Stimulated activated CD8-positive, alpha-beta memory T cell treated with anti-CD3 and anti-CD28 coated beads, Interleukin-12 subunit alpha, Interleukin-12 subunit beta, amount 100 ng/mL, for 4 hours (primary cell): ENCODE measurements at places on chromosomes 5 and 9.

- DNase-seq = no peak
These were observed 41.4 kb downstream of the AGTPBP1 start for GRCh38 chr9:85700330-85700729.

GRCh38 chr9:33272061-33272460, 7.2 kb downstream of the CHMP5 start:
- DNase-seq = no peak

- no peak for DNase-seq
These were observed 46.1 kb downstream of the MRPL36 start for GRCh38 chr5:1753490-1753889.

GRCh38 chr5:129506950-129507349, 46.9 kb downstream of the ADAMTS19 start:
- no peak for DNase-seq

DNA sequence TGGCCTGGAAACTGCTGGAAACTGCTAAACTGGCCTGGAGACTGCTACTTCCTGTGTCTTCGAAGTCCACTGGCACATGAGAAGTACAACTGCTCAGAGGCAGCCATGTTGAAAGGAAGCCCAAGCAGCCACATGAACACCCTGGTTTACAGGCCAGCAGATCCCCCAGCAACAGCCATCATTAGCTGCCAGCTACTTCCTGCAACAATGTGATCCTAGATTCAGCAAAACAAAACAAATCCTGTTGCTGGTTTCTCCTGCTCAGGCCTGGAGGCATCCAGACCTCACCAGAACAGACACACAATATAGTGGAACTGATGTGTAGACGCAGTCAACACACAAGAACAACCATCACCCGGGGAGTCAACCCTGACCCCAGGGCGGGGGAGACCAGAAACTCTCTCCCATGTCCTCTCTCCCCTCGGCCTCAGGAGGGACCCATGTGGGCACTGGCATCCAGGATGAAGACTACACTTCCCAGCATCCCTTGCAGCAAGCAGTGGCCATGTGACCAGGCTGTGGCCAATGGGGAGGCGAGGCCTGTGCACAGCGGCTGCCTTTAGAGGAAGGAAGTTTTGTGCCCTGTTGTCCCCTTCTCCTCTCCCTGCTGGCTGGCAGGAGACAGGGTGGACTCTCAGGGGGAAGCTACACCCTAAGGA, 9.2 kb upstream of the LCN15 start:
- no peak for DNase-seq

GRCh38 chr9:136960212-136960937, 8.3 kb downstream of the LCN12 start:
- no peak for DNase-seq

DNA sequence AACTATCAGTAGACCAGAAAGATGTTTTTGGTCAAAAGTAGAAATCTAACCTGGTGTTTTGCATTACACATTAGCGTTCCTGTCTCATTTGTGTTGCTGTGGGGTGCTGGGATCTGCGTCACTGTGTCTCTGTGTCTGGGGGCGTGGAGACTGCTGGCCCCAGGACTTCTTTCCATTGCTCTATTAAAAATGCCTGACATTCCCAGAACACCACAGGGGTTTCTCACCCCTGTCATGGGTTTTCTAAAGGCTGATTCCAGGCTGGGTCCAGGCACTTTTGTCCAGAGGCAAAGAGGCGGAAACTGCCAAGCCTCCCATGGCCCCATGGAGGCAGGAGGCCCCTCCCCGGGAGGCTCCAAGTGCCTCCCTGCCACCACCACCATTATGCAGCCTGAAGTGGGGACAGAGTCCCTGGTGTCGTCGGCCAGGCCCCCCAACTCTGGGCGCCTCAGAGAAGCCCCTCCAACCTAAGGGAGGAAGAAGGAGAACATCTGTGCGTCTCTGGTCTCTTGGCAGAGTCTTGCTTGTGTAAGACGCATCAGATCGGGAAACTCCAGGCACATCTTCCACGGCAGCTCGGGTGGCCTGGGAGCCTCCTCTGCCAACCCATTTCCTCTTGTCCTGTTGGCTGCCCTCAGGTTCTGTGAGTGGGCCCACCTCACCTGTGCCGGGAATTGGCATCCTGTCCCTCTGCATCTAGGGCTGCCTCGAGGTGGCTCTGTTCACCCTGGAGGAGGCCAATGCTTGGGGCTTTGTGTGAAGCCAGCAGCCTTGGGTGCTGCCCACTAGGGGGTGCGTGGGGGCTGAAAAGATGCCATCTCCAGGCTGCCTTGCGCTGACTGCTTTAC, 13.8 kb upstream of the PLEKHG4B start:
- DNase-seq = no peak

GRCh38 chr5:78727786-78728761, 79.5 kb upstream of the LHFPL2 start:
- no peak for DNase-seq

GRCh38 chr5:103211576-103212561, 46.7 kb upstream of the MACIR start:
- DNase-seq = no peak

- DNase-seq = no peak
These were observed 1.2 kb upstream of the SLC1A3 start for GRCh38 chr5:36605241-36605640.

GRCh38 chr5:149419532-149419858, 40.4 kb upstream of the IL17B start:
- DNase-seq = no peak

DNA sequence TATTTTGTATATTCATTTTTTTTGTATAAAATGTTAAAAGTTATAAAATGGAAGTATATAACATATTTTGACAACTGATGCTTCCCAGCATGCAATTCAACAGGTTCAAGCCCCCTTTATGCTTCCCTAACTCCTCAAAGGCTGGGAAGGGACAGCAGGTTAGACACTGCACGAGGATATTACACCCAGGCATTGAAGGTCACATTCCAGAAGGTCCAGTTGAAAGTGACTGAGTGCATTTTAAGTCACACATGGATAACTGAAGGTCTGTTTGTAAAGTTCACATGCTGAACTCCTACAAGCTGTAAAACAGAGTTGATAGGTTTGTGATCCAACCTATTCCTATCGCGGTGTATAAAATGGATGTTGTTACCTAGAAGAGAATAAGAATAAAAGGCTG, 13.6 kb downstream of the PRXL2C start:
- no peak for DNase-seq

GRCh38 chr9:72843520-72844439, 109.1 kb downstream of the ALDH1A1 start:
- no peak for DNase-seq

DNA sequence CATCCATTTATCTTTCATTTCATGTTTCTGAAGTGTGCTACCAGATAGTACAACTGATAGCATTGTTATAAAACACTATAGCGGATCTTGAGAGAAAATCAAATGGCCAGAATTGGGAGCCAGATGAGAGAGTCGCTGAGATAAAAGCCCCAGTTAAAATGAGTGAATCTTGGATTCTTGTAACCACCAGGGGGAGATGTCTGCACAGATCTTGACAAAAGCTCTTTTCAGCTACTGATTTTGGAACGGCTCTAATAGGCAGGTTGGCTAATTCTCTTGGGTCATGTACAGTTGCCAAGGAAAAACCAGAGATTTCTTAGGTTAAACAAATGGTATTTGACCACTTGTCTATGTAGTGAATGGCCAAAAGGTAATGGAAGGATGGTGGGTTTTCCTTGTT, 21.7 kb downstream of the F2RL2 start:
- DNase-seq = no peak

DNA sequence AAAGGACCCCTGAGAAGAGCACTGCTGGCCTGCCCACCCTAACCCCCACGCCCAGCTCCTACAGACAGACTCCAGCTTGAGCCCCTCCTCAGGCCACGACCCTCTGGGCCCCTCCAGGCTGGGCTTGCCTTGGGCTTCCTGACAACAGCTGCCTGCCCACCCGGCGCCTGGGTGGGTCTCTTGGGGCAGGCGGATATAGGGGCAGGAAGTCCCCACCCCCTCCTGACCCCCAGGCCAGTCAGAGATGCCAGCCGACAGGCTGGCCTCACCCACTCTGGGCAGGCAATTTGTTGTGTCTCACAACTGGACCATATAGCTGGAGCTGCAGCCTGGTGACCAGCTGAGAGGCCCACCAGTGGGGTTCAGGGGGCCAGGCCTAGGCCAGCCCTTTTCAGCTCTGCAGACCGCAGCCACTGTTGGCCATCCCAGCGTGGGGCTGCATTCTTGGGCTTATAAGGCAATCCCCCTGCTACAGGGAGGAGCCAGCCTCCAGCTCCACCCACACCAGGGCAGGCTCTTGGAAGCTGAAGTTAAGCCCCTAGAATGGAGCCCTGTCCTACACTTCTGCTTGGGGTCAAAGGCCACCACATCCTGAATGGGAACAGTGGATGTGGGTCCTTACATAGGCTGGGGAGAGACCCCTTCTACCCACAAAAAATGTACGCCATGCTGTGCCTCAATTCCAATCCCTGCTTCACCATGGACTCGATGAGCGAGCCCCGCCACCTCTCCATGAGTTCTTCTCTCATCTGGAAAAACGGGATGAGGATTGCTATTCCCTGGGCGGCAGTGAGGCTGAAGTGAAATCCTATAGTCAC, 2.0 kb downstream of the PDLIM7 start:
- DNase-seq = no peak

- no peak for DNase-seq
These were observed 367.7 kb upstream of the PRR16 start for GRCh38 chr5:120096413-120096812.

DNA sequence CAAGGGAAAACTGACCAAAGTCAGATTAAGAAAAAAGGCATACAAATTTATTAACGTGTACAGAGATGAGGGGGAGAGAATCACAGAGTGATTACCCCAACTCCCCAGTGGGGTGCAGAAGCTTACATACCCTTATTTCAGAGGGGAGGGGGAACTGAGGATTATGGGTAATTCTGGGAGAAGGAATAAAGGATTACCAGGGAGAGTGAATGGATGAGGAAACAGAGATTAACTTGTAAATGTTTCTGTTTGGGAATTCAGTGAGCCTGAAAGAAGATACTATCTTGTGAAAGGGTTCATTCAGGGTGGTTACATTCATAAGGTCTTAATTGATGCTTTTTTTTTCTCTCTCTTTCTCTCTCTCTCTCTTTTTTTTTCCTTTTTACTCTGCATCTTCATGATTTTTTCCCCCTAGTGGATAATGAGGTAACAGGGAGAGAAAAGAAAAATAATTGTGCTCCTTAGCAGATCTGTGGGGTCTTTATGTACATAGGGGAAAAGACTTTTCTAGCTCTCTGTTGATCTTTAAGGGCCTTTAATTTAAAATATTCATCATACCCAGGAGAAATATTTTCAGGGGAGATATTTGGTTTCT, 49.4 kb downstream of the TARS1 start:
- DNase-seq = no peak

- DNase-seq = no peak
These were observed 75.1 kb downstream of the GNAQ start for GRCh38 chr9:77956555-77956954.

GRCh38 chr5:40106847-40107246, 572.9 kb upstream of the PTGER4 start:
- DNase-seq = no peak

DNA sequence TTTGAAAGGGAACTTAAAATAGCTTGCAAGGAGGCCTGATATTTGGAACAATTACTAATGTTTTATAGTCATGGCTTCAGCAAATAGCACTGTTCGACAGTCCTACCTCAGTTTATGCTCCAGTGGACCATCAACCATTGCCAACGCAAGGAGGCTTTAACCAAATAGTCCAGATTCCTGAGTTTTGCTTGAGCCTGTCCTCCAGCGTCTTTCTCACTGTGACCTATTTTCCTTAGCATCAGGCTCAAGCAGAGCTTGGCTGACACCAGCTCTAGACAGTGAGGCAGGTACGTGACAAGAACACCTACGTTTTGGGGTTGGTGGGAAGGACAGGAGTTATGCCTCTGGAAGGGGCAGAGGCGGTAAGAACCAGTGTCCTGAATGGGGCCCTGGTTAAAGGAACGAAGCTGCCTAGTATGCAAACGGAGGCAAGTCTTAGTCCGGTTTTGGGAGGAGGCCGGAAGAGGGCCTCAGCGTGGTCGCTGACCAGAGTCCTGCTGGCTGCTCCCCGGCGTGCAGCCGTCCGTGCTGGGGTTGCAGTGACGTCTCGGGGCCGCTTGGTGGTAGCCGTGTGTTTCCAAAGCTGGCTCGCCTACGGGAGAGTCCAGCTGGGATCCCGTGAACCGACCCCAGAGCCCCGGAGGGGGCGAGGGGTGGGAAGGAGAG, 998 bp upstream of the FGF18 start:
- no peak for DNase-seq

DNA sequence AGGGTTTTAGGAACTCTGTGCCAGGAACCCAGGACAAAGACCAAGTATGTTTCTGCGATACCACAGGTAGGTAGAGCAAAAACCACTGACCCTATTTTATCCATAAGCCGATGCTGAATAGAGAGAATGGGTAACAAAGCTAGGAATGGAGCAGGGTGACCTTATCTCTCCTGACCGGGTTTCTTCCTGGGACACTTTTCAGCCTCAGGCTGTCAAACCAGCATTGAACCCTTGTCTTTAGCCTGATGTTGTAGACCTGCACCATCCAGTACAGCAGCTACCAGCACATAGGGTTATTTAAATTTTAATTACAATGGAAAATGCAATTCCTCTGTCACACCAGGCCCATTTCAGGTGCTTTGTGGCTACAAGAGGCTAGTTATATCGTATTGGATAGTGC, 43.1 kb upstream of the DMRT3 start:
- no peak for DNase-seq

DNA sequence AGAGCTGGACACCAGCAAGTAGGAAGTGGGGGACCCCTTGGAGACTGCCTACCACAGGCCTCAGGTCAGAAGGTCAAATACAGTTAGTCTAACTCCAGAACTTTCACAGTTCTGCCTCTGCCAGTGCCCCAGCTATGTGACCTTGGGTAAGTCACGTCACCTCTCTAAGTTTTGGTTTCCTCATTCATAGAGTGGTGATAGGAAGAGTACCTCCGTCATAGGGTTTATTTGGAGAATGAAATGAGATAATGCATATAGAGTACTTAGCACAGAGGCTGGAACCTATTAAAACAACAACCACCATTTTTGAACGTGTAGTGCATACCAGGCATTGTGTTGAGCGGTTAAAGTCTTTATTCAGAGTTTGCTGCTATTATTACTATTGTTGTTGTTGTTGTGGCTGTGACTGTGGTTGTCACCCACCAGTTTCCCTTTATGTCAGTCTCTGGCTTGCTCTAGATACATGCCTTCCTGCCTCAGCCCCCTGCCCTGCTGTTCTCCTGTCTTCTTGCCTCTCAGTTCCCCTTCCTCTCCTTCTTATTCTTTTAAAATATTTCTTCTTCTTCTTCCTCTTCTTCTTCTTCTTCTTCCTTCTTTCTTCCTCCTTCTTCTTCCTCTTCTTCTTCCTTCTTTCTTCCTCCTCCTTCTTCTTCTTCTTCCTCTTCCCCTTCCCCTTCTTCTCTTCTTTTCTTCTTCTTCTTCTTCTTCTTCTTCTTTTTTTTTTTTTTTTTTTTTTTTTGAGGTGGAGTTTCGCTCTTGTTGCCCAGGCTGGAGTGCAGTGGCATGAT, 67.8 kb downstream of the RALGPS1 start:
- DNase-seq = no peak
